T-cell (primary cell): ENCODE measurements at places on chromosomes 3 and 15.

DNA sequence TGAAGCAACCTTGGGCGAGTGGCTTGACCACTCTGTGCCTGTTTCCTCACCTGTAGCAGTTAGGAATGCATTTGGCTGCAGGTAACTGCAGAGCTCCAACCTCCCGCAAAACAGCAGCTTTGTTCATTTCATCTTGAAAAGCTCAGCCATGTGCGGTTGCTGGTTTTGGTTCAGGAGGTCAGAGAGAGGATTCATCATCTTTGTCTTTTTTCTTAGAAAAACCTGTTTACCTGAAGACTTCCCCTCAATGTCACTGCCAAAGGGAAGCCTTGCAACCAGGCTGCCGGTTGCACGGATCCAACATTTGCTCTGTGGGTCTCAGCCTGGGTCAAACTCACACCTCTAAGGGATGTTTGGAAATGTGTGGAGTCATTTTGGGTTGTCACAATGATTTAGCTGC lies 16.4 kb upstream of the FURIN start:
- peaks cover 62% of the 10 kb centered on the region for H3K4me1 ChIP-seq
- H3K27me3 ChIP-seq: no peaks in the 10 kb centered on the region
- no peak overlapping the region for H3K4me3 ChIP-seq
- no peaks in the 10 kb centered on the region for H3K36me3 ChIP-seq
- H3K27ac ChIP-seq: peak overlapping the region; percentile 11

DNA sequence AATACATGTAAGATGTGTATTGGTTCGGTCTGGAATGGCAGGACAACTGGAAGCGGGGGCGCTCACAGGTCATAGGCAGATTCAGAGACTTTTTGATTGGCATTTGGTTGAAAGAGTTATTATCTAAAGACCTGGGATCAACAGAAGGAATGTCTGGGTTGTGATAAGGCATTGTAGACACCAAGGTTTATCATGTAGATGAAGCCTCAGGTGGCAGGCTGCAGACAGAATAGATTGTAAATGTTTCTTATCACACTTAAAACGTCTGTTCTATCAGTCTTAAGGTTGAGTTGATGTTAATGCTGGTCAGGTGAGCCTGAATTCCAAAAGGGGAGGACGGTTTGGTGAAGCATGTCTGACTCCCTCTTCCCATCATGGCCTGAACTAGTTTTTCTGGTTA lies 295.9 kb upstream of the PROK2 start:
- DNase-seq: no peak
- no peak overlapping the region for H3K27ac ChIP-seq
- H3K4me1 ChIP-seq: peaks cover 13% of the 10 kb centered on the region
- no peaks in the 10 kb centered on the region for H3K36me3 ChIP-seq
- H3K4me3 ChIP-seq: no peak overlapping the region

- H3K4me1 ChIP-seq: peaks cover 7% of the 10 kb centered on the region
- no peak overlapping the region for H3K27ac ChIP-seq
- H3K4me3 ChIP-seq: no peak overlapping the region
- no peaks in the 10 kb centered on the region for H3K36me3 ChIP-seq
Observed at GRCh38 chr3:10162185-10162584, 2.5 kb upstream of the IRAK2 start.

- peaks cover 17% of the 10 kb centered on the region for H3K4me1 ChIP-seq
- H3K4me3 ChIP-seq: no peak overlapping the region
- no peaks in the 10 kb centered on the region for H3K27me3 ChIP-seq
- no peak overlapping the region for H3K27ac ChIP-seq
- peaks cover 9% of the 10 kb centered on the region for H3K36me3 ChIP-seq
Observed at GRCh38 chr15:40766194-40766815, 2.4 kb downstream of the GCHFR start.

DNA sequence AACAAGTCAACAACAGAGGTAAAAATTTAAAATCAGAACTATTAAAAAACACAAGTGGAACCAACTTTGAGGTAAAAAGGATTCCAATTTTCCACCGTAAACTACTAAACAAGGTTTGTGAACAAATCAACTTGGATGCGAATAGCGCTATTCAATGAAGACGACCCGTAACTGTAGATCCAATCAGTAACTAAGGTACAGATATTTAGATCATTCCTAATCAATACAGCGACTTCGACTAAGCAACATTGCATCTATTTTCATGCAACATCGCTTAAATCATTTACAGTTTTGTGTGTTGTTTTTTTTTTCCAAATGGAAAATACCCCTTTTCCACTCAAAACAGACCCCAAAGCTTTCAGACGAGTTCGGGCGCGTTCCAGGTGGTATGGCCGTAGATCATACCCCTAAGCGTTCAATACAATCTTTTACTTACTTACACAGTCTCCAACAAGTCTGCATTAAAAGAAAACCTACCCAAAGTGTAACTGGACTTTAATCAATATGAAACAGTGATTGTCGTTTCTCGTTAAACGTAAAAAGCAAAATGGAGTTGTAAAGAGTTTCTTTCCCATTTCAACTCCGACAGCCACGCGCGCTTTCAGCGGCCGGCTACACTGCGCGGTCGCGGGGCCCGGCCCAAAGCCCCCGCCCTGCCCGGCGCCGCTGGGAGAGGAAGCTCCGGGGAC lies 786 bp downstream of the RHOA start:
- H3K4me3 ChIP-seq: peak overlapping the region; percentile 94
- H3K27ac ChIP-seq: peak overlapping the region; percentile 64
- DNase-seq: no peak
- H3K27me3 ChIP-seq: no peaks in the 10 kb centered on the region

DNA sequence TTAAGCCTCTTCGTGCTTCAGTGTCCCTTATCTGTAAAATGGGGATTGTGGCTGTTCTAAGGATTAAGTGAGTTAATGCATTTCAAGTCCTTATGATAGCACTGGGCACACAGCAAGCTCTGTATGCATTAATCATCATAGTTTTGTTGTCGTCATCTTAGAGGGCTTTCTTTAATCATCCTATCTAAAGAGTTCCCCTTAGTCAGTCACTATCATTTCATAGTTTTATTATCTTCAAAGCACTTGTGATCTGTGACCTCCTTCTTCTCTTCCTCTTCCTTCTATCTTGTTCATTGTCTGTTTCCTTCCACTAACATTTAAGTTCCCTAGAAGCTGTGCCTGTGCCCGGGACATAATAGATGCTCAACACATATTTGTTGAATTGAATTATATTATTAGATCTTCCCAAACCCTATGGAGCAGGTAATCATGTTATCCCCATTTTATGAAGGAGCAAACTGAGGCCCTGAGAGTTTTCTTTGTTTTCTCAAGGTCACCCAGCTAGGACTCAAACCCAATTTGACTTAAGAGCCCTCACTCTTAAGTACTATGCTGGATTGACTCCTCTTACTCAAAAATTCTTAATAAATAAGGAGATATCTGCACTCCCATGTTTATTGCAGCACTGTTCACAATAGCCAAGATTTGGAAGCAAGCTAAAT lies 24.1 kb downstream of the DUOX2 start:
- H3K36me3 ChIP-seq: no peaks in the 10 kb centered on the region
- DNase-seq: no peak
- no peaks in the 10 kb centered on the region for H3K27me3 ChIP-seq
- no peaks in the 10 kb centered on the region for H3K4me1 ChIP-seq

DNA sequence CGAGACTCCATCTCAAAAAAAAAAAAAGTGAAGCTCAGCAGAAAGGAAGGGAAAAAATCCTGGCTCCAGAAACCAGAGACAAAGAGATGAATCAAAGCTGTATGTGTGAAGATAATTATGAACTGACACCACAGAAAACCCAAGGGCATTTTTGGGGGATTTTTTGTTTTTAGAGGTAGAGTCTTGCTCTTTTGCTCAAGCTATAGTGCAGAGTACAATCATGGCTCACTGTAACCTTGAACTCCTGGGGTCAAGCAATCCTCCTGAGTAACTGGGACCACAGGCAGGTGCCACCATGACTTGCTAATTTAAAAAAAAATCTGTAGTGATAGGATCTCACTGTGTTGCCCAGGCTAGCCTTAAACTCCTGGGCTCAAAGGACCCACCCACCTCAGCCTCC lies 22.8 kb downstream of the HCLS1 start:
- peaks cover 84% of the 10 kb centered on the region for H3K36me3 ChIP-seq
- no peaks in the 10 kb centered on the region for H3K4me1 ChIP-seq
- DNase-seq: no peak
- H3K4me3 ChIP-seq: no peak overlapping the region
- H3K27me3 ChIP-seq: no peaks in the 10 kb centered on the region
